ENCODE measurements at places on chromosomes 7 and 10. TPM values are rescaled to one million over a fixed set of nuclear protein-coding genes. Genes with fewer than 3 reads are reported as not detected.

DNA sequence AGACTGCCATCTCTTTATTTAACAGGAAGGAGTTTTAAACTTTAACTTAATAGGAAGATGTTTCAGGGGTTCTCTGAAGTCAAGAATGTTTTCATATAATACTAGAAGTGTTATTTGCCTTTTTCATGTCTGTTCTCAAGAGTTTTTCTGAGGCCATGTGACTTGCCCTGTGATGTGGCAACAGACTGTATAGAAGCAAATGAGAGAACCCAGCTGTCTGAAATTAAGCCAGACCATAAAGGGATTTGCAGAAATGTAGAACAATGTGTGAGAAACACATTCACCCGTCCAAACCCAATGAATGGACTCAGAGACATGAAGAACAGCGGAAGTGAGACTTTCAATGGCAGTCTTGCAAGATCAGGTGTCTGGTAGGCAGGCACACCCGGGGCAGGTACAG lies 23.8 kb downstream of the MAPK8 start:
- peaks cover 7% of the 10 kb centered on the region for H3K36me3 ChIP-seq
- H3K27me3 ChIP-seq: no peaks in the 10 kb centered on the region
- no peak overlapping the region for H3K27ac ChIP-seq
- H3K4me1 ChIP-seq: no peaks in the 10 kb centered on the region

DNA sequence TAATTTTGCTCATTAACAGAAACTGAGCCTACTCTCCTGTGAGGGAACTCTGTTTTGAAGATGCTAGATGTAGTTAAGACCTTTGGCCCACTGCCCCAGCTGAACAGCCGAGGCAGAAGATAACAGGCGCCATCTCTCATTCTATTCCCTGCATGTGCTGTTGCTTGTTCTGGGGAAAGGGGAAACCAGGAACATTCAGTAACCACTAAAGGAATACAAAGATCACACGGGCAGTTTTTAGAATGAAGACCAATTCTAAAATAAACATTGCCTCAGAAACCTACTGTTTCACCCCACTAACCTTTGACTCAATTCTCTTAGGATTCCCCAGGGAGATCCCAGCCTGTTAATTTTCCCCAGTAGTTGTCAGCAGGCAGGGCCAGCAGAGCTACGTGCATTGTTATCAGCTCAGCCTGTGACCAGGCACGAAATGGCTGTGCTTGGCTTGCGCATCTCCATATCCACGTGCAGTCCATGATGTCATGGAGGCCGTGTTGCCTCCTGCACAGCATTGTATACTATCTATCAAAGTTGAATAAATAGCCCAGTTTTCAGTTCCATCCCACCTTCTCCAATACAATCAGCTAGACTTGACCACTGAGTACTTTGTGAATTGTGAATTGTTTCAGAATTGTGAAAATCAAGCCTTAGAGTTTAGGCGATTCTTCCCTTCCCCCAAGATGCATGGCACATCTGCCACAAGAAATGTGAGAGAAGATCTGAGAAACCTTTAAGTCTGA lies 36.0 kb downstream of the ANK3 start:
- no peaks in the 10 kb centered on the region for H3K27me3 ChIP-seq
- no peak overlapping the region for H3K4me3 ChIP-seq
- H3K36me3 ChIP-seq: no peaks in the 10 kb centered on the region
- DNase-seq: no peak
- no peak overlapping the region for H3K27ac ChIP-seq
- no peaks in the 10 kb centered on the region for H3K4me1 ChIP-seq

- no peak overlapping the region for H3K27ac ChIP-seq
- no peaks in the 10 kb centered on the region for H3K27me3 ChIP-seq
- no peak overlapping the region for H3K4me3 ChIP-seq
- H3K4me1 ChIP-seq: peaks cover 18% of the 10 kb centered on the region
Observed at GRCh38 chr7:106463851-106464611, 179.2 kb upstream of the NAMPT start.

ERVW-1 gene
- polyA plus RNA-seq: 0.76 TPM

Data from large intestine (tissue), 12 donors.